ENCODE measurements at places on chromosomes 13 and 19.

GRCh38 chr13:48437371-48437770, 24.5 kb upstream of the LPAR6 start:
- DNase-seq, result no peak

GRCh38 chr13:65093357-65093756, 2136.8 kb downstream of the PCDH9 start:
- no peak for DNase-seq

- DNase-seq, result no peak
Measured at GRCh38 chr19:16861834-16862233, 27.0 kb upstream of the F2RL3 start.

DNA sequence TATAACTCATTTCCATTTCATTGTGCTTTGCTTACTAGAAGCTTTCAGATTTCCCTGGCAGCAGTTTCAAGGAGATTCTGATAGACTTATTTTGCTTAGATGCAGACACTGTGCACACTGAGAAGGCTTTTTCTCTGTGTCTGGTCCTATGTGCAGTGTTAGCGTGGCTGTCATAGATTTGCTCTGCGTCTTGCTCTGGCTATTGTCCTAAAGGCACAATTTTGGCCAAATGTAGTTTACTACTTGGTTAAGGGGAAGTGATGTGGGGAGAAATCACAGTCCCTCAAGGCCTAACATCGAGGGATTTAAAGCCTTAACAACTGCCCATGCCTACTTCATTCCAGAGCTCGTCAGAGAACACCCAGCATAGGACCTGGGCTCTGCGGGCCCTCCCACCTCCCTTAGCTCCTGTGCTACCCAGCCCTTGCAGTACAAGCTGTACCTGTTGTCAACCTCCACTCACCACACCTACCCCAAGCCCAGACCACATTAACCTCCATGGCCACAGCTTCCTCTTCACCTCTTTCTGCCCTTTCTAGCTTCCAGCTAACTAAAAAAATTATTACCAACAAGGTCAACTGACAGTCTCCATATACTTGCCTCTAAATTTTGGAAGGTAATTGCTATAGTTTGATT, 38.9 kb upstream of the KATNAL1 start:
- no peak for DNase-seq

DNA sequence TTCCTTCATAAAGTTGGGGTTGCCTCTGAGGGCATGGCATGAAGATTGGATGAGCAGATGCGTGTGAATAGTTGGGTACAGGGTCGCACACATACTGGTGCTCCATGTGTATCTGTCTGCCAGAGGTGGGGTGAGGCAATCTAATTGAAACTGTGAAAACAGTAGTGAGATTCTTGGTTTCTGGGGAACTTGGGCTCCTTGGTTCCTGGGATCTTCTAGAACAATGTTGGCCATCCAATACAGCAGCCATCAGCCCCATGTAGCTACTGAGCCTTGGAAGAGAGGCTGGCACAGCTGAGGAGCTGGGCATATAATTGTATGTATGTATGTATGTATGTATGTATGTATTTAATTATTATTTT, 616 bp downstream of the FCHO1 start:
- DNase-seq, result no peak

GRCh38 chr13:110380359-110381028, 73.4 kb downstream of the COL4A2 start:
- DNase-seq, result no peak

GRCh38 chr19:16068696-16069259, 7.5 kb upstream of the TPM4 start:
- DNase-seq, result no peak

GRCh38 chr19:28185646-28186045, 1027.3 kb downstream of the UQCRFS1 start:
- no peak for DNase-seq

DNA sequence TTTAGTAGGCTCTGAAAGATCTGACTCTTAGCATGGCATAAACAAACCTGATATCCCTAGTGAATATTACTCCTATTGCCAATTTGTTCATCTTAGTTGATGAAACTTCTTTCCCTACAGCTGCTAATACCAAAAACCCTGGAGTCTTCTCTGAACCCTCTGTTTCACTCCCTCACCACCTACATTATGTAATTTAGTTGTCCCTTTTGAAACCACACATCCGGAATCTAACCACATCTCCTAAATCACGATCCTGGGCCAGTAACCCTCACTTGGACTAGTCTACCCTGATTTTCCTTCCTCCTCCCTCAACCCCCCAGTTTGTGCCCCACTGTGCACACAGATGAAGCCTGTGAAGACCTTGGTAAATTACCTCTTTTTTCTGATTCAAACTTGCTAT, 1.2 kb downstream of the ZNF256 start:
- DNase-seq, result no peak

DNA sequence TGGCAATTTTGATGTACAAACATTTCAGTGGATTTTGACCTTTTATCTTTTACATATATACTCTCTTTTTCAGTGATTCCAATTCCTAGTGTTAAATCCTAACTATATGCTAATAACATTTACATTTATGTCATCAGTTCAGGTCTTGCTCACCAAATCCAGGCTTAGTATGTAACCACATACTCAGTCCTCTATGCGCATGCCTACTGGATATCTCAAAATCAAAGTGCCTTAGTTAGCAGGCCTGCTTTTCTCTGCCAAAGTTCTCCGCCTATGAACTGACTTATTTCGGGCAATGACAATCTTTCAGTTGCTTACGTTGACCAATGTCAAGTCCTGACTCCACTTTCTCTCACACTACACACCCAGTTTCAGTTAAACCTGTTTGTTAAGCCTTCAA, 478.5 kb upstream of the SLITRK1 start:
- DNase-seq, result no peak

All from NCI-H2227 treated with DMSO at 0.1 percent for 48 hours (cell line).